ENCODE measurements at places on chromosomes 1 and 21. TPM values are rescaled to one million over a fixed set of nuclear protein-coding genes. Genes with fewer than 3 reads are reported as not detected.

Gene LUZP1
- total RNA-seq: 22.3 TPM

- ATAC-seq: no peak
Observed at GRCh38 chr21:44534688-44535087, 5.3 kb downstream of the KRTAP10-1 start.

- ATAC-seq: no peak
Observed at GRCh38 chr1:213136190-213136917, 85.3 kb downstream of the RPS6KC1 start.

- no peak for ATAC-seq
Observed at GRCh38 chr1:51877434-51878307, 856 bp downstream of the NRDC start.

DNA sequence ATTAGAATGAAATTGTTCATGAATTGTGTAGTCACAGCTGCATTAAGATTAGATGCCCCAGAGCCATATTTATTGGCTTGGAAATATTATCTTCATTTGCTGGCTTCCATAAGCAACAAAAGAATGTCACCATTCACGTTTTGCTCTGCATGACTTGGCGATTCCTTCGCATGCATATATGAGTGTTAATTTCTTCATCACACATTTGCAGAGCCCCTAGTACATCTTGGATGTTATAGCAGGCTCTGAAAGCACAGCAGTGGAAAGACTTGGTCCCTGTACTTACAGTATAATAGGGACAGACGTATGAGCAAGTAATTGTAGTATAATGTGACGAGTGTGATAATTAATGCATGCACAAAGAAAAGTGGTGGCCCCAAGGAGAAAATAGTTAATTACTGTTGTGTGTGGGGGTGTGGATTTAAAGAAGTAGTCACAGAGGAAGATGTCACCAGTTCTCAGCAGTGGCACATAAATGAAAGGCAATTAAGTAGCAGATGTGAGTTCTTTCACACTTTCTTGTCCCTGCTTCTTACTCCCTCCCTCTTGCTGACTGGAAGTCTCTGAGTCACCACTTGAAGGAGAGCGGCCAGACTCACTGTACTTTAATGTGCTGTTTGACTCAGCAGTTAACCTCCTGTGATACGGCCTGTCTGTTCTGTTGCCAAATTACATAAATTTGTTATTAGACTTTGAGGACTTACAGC, 21.0 kb downstream of the S100A10 start:
- ATAC-seq: peak; percentile 82

DNA sequence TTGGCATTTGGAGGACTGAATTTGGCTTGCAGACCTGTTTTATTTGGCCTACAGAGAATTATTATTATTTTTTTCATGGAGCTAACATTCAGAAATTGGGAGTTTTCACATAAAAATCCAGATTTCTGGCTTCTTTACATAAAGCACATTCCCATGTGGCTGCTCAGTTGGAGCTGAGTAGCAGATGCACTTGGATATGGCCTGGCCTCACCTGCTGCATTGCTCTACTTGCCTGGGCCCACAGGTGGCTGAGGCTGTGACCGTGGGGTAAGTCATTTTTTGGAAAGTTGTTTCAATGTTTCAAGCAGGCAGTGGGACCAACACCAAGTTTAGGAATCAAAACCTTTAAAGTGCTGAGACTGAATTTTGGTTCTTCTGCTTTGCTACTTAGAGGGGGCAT, 56.7 kb downstream of the GADD45A start:
- no peak for ATAC-seq

GRCh38 chr1:110610696-110611286, 4.6 kb upstream of the KCNA2 start:
- ATAC-seq: no peak

- ATAC-seq: no peak
Observed at GRCh38 chr1:54805466-54805865, 4.3 kb upstream of the TTC22 start.

- ATAC-seq: no peak
Observed at GRCh38 chr1:3638027-3638426, 11.9 kb downstream of the WRAP73 start.

Gene VSIG8
- not detected for total RNA-seq

- ATAC-seq: no peak
Observed at GRCh38 chr21:37450445-37450941, 83.9 kb downstream of the DYRK1A start.

DNA sequence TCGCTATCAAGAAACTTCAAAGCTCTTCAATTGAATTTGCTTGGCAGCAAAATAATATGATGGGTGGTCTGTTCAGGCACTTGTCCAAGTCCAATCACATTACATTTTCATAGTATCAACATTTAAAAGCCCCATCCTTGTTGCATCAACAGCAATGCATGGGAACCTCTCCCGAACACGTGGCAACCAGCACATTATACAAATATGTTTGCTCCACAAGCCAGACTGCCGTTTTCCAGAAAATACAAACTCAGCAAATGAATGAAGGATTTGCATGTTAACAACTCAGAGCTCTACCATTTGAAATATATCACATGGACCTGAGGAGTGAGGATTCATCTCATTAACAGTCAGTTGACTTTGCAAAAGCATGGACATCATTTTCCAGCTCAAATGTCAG, 20.0 kb upstream of the LYPLAL1 start:
- ATAC-seq: no peak

Gene CD1E
- not detected for total RNA-seq

- ATAC-seq: peak; percentile 47
Observed at GRCh38 chr1:245051349-245052221, 103.2 kb upstream of the KIF26B start.

Gene LYST
- total RNA-seq: 27.4 TPM

GRCh38 chr1:910311-910880, 13.3 kb upstream of the SAMD11 start:
- ATAC-seq: peak; percentile 3

DNA sequence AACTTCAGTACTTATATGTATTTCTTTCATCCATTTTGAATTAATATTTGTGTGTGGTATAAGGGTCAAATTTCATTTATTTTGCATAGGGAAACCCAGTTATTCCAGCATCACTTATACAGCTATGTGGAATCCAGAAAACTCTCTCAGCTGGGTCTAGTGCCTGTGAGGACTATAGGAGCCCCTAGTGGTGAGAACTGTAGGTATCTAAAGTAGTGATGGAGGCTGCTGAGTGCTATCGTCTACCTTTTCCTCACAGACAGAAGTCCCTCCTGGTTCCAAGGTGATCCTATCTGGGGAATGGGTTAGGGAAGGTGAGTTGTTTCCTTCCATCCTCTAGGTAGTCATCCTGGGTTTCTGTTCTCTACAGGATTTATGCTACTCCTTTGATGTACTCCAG, 352.0 kb upstream of the C1orf87 start:
- ATAC-seq: no peak

DNA sequence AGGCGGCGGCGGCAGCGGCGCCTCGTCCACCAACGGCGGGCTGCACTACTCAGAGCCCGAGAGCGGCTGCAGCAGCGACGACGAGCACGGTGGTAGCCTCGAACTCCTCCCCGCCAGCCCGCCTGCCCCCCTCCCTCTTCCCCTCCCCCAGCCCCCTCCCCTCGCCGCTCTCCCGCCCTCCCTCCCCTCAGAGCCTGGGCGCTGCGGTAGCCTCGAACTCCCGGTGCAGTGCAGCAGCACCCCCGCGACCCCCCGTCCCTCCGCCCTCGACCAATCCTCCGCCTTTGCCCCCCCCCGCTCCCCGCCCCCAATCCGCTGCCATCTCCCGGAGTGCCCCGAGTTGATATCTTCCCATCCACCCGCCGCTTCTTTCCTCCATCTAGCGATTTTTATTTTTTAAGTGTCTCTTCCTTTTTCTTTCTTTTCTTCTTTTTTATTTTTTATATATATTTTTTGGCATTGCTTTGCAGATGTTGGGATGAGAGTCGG, 516 bp downstream of the RCOR3 start:
- ATAC-seq: peak; percentile 17

DNA sequence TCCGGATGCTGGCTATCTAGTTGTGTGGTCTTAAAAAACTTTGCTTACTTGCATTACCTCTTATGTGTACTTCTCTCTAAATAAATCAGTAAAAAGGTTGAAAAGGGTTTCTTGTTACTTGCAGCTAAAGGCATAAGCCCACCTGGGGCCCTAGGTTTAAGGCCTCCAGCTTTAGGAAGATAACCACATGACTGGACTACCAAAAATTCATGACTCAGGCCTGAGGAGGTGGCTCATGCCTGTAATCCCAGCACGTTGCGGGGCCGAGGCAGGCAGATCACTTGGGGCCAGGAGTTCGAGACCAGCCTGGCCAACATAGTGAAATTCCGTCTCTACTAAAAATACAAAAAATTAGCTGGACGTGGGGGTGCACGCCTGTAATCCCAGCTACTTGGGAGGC, 142.9 kb downstream of the APP start:
- ATAC-seq: no peak

- ATAC-seq: peak; percentile 27
Observed at GRCh38 chr1:58815686-58816071, 31.8 kb upstream of the JUN start.

DNA sequence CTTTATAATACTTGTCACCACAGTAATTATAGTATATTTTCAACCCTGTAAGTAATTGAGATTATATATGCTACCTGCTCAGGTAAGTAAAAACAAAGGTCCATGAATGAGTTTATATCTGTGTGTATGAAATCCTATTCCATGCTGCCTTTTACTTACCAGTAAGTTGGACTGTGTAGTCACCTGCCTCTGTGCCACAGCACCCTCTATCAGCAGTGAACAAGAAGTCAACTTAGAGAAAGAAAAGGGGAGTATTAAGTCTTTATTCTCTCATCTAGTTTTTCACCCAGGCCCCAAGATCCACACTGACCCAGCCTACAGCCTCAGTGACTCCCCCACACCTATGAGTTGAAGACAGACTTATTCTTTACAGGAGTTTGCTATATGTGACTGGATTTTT, 36.9 kb upstream of the IFI16 start:
- ATAC-seq: no peak

DNA sequence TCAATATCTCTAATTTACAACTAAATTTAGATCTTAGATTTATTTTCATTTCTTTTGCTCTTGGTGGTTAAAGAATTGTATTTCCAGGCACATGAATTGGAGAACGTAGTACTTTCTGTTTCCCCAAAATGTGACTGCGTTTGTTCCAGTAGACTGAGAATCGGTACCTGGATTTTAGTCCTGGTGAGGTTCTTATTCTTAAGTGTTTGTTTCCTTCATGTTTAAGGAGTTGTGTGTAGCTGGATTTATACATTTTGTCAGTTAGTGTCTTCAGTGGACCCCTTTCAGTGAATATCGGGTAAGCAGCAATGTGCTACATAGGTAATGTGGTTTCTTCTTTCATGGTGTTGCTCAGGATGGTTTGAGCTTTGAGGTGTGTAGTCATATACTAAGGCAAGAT, 6.8 kb downstream of the MIER1 start:
- ATAC-seq: no peak

GRCh38 chr1:202164271-202165037, 4.1 kb upstream of the PTPN7 start:
- no peak for ATAC-seq

Gene ALX3
- not detected for total RNA-seq

Gene SPRR4
- total RNA-seq: not detected

- ATAC-seq: no peak
Observed at GRCh38 chr1:89451011-89451410, 73.6 kb upstream of the LRRC8B start.

- ATAC-seq: no peak
Observed at GRCh38 chr1:6867321-6867720, 82.1 kb downstream of the CAMTA1 start.

DNA sequence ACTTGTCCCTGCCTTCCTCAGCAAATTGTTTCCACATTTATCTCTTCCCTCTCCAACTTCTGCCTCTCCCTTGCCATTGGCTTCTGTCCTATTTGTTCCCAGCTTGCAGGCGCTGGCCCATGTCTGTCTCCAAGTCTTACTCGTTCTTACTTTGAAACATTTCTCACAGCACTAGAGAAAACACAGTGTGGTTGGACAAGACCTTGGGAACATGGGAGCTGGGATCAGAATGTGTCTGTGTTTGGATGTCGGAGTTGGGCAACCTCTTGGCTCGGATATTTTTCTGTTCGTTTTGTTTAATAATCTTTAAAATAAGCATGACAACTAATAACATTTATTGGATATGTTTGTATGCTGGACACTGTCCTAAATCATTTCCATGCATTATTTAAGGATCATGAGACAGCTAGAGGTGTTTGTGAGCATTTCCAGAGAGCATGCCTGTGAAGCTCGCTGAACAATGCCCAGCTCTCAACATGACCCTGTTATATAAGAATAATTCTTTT, 5.9 kb upstream of the BRWD1 start:
- ATAC-seq: peak; percentile 92

GRCh38 chr1:162670928-162671663, 38.8 kb downstream of the DDR2 start:
- ATAC-seq: peak; percentile 84

DNA sequence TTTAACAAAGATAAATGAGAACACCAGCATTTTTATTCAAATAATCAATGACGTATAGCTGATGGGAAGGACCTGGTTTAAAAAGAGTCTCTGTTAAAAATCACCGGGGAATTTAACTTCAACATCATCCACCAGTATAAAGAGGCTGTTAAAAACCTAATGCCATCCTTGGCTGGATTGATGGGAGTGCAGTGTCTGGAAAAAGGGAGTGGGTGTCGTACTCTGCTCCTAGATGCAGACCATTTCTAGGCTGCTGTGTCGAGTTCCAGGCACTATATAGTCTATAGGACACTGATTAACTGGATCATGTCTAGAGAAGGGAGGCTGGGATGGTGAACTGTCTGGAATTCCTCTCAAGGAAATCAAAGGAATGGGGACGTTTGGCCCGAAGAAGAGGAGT, 36.1 kb downstream of the DDX20 start:
- no peak for ATAC-seq

Gene GUCA2B
- not detected for total RNA-seq

GRCh38 chr1:230153641-230154296, 86.7 kb downstream of the GALNT2 start:
- peak; percentile 71 for ATAC-seq

Gene CR1L
- total RNA-seq: not detected

DNA sequence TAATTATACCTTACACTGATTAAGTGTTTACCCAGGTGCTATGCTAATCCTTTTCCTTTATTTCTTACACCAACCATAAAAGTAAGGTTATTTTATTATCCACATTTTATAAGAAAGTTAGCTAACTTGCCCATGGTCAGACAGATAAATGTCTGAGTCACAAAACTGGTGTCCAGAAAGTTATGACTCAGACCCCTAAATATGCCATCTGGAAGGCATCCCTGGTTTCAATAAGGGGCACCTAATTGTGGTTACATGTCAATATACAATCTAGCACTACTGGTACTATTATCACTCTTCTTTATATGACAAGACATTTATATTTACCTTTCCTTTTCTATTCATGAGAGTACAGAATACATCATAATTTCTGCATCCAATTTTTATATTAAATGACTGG, 496.5 kb upstream of the ADGRL2 start:
- no peak for ATAC-seq

Measured in gastroesophageal sphincter (tissue), 4 donors.